ENCODE measurements at places on chromosomes 11 and 22.

GRCh38 chr11:65563601-65564000 lies 5.4 kb upstream of the LTBP3 start:
- DNase-seq = no peak

GRCh38 chr11:26418386-26418912 lies 86.5 kb downstream of the ANO3 start:
- DNase-seq = no peak

GRCh38 chr11:126137136-126137535 lies 74.3 kb downstream of the RPUSD4 start:
- DNase-seq = no peak

- DNase-seq = no peak
These were observed 4749.6 kb upstream of the OR11H1 start for GRCh38 chr22:10778296-10778814.

- DNase-seq = no peak
These were observed 12.8 kb downstream of the MAPK8IP2 start for GRCh38 chr22:50613291-50613981.

DNA sequence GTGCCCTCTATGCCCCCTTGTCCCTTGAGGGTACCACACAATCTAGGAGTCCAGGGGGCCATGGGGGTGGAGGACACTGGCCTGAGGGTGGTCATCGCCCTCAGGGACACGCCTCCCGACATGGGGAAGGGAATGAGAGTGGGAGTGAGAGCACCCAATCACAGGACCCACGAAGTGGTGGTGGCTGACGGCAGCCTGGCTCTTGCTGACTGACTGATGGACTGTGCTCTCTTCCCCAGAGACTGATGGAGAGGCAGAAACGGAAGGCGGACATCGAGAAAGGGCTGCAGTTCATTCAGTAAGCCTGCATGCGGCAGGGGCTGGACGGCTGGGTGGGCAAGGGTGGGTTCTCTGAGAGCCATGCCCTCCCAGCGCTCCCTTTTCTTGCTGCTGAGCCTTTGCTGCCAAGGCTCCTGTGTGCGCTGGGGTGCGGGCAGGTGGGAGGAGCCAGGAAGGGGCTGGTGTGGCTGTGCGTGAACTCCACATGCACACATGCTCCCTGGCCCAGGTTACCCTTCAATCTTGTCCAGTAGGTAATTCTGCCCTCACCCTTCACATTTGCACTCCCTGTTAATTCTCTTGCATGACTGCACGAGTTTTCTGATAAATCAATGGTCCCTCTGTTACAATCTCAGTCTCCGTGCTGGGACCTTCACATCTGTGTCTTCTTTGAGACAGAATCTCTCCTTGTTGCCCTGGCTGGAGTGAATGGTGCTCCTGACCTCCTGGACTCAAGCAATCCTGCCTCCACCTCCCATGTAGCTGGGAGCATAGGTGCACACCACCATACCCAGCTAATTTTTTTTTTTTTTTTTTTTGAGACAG lies 19.3 kb downstream of the ZC3H7B start:
- DNase-seq = no peak

DNA sequence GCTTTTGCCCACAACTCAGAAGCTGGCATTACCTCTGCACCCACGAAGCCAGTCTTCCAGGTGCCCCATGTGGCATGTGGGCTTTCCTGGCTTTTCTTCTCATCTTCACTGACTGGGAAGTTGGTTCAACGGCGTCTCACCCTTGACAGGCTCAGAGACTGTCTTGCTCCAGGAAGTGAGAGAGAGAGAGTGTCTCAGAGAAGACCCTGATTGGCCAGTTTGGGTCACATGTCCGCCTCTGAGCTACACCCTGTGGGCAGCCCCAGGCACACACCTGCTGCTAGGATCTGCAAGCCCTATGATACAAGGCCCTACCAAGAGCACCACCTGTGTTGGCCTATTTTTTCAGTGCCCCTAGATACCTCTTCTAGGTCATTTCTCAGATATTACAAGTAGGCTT lies 39.0 kb downstream of the RTL6 start:
- no peak for DNase-seq

GRCh38 chr11:128929468-128929867 lies 13.2 kb downstream of the TP53AIP1 start:
- DNase-seq = no peak

GRCh38 chr11:9895006-9895405 lies 231.1 kb downstream of the SWAP70 start:
- DNase-seq = no peak

GRCh38 chr11:130216591-130217132 lies 57.1 kb downstream of the ST14 start:
- DNase-seq = no peak

GRCh38 chr22:41290262-41291221 lies 4.6 kb upstream of the RANGAP1 start:
- DNase-seq = no peak

DNA sequence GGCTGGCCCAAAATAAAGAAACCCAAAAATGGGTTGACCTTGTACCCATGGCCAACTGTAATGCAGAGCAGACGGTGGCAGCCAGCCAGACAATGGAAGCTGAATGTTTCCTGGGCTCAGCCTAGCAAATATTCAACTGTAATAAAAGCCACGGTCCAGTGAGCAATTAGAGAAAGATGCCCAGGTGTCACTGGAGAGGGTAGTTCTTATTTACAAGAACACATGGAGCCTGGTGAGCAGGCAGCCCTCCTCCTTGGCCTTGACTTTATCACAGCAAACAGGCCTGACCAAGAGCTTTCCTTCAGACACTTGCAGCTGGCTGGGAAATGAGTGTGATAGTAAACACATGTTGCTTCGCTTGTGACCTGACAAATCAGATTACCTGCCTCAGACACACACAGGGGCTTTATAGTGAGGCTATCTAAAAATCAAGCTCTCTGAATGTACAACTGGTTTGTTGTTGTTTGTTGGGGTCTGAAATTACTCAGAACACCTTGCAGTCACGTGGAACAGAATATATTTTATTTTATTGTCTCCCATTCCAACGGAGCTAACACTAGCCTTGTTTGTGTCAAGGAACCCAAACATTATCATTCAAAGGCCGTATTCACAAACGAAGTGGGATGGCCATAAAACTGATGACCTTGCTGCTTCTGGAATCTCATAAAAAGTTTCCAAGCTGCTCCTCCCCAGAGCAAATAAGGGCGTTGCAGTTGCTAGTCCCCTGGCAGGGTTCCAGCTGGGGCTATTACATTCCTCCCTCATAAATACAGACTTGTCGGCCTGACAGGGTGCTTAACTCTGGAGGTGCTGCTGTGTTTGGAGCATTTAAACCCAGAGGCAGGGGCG lies 161.1 kb downstream of the BBOX1 start:
- DNase-seq = peak; percentile 15

GRCh38 chr22:28826921-28827320 lies 26.6 kb upstream of the XBP1 start:
- no peak for DNase-seq
